AG08395 (cell line): ENCODE measurements at places on chromosomes 1 and 21.

GRCh38 chr1:119742202-119742601, 26.5 kb downstream of the HMGCS2 start:
- DNase-seq: peak; percentile 55

- DNase-seq: peak; percentile 32
These were observed 116.3 kb upstream of the CACYBP start for GRCh38 chr1:174883409-174883808.

- DNase-seq: peak; percentile 37
These were observed 439.3 kb downstream of the USP25 start for GRCh38 chr21:16169102-16169511.

GRCh38 chr1:115365738-115366137, 27.7 kb upstream of the NGF start:
- DNase-seq: no peak

GRCh38 chr1:34763142-34763781, 3.7 kb downstream of the GJB4 start:
- DNase-seq: peak; percentile 47

DNA sequence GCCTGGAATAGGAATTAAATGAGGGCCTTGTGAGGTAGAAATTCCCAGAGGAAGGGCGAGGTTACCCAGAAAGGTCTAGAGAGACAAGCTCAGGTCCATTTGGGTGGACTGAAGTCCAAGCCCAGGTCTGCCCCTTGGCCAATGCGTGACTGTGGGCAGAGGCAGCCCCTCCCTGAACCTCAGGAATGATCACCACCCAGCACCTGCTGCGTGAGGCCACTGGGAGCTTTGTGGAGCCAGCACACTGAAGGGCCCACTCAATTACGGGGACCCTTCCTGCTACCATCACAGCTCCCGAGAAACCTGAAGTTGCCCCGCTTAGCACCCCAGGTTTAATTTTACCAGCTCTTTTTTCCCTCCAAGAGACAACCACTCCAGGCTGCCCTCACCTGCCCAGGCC, 6.5 kb upstream of the MATN1 start:
- no peak for DNase-seq

- DNase-seq: peak; percentile 99
These were observed 22.6 kb downstream of the COL18A1 start for GRCh38 chr21:45427331-45428271.

GRCh38 chr21:43940329-43941050, 71.6 kb upstream of the TRAPPC10 start:
- no peak for DNase-seq

- peak; percentile 95 for DNase-seq
These were observed 71.3 kb upstream of the CNTN2 start for GRCh38 chr1:204971517-204972336.

DNA sequence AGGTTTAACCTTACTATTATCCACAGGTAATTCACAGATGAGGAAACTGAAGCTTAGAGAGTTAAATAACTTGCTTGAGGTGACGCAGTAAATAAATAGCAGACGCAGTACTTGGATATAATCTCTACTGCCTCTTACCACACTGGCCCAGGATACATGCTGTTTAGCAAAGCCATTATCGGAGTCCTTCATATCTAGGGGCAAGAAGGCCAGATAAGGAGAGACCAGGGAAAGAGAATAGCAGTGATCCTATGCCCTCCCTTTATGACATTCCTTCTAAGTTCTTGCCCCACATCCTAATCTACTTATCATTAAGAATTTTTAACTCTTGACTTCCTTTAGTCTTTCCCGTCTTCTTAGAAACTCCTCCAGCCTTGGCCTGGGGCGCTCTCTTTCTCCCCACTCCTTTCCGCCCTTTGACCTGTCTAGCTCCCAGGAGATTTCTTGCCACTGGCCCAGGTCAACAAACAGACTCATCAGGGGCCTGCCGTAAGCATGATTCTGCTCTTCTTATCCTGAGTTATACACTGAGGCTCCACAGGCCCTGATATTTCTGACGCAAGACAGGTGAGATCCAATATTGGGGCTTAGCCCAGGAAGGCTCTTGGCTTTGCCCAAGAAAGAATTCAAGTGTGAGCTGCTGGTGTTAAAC, 11.4 kb upstream of the SLAMF1 start:
- no peak for DNase-seq

- no peak for DNase-seq
These were observed 26.9 kb upstream of the LRRC3 start for GRCh38 chr21:44428281-44428960.

GRCh38 chr21:29233611-29234540, 64.8 kb upstream of the BACH1 start:
- no peak for DNase-seq

DNA sequence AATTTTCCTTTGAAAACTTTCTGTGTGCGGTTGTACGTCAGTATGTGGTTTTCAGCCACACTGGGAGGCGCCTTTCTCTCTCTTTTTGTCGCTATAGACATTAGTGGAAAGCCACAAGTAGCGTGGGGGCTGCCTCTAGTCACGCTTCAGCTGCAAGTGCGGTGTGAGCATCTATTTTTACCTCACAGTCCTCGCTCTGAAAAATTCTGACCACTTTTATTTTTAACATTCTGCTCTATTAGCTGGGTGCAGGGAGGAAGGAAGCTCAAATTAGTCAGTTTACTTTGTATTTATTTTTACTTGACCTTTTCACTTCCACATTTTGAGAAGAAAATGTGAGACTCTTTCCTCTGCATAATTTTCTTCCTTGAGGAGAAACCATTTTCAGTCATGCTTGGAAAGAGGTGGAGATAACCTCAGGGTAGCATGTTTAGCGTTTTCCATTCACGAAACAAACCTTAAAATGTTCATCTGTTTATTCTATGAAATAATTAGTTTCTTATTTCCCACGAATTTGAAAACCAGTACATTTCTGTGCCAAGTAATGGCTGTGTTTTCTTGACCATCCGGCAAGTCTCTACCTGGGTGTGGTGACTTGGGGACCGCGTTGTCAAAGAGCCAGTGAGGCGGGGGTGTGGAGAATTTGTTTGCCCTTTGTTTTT, 35.6 kb downstream of the ADARB1 start:
- no peak for DNase-seq

DNA sequence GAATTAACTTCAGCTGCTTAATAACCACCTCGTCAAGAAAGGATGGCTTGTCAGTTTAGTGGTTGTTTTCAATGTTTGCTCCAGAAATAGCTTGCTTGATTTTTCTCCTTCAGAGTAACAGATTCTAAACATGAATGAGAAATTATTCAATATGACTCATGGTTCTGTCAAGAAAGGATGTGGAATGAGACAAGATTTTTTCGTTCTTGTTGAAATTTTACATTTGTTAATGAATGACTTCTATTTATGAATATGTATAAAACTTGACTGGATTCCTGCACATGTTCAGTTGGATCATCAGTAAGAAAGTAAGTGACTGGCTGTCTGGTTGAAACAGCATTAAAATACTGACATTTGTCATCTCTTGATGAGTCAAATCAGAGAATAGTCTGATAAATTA, 38.3 kb downstream of the IFI44 start:
- DNase-seq: peak; percentile 24

- DNase-seq: no peak
These were observed 367.7 kb upstream of the DPYD start for GRCh38 chr1:98288494-98288893.

- peak; percentile 16 for DNase-seq
These were observed 151.6 kb downstream of the DISC1 start for GRCh38 chr1:231778009-231778719.

- DNase-seq: no peak
These were observed 148.0 kb downstream of the DHRS3 start for GRCh38 chr1:12469990-12470389.

GRCh38 chr21:36914244-36915013, 52.0 kb downstream of the HLCS start:
- no peak for DNase-seq

DNA sequence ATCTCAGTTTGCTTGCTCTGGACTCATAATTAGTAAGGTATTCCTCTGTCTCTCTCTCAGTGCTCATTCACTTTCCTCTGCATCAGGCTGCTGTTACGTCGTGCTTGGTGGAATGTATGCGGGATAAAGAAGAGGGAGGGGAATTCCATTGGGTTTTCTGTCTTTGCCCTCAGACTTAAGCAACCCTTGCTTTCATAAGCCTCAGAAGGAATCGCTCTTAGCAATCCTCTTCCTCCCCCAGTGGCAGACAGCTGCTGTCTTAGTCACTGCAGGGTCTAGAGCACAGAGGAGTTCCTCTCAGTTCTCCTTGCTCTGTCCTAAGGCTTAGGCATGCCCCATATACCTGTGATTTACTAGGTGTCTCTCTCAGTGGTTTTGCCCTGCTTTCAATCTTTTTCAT, 19.1 kb upstream of the NTMT2 start:
- peak; percentile 55 for DNase-seq

GRCh38 chr1:41354956-41355355, 6.3 kb upstream of the FOXO6 start:
- no peak for DNase-seq

GRCh38 chr21:38661197-38661871, 144.4 kb upstream of the ETS2 start:
- DNase-seq: no peak

GRCh38 chr1:103156966-103157365, 48.6 kb upstream of the COL11A1 start:
- no peak for DNase-seq

GRCh38 chr1:109412551-109412950, 13.7 kb downstream of the PSMA5 start:
- DNase-seq: no peak

DNA sequence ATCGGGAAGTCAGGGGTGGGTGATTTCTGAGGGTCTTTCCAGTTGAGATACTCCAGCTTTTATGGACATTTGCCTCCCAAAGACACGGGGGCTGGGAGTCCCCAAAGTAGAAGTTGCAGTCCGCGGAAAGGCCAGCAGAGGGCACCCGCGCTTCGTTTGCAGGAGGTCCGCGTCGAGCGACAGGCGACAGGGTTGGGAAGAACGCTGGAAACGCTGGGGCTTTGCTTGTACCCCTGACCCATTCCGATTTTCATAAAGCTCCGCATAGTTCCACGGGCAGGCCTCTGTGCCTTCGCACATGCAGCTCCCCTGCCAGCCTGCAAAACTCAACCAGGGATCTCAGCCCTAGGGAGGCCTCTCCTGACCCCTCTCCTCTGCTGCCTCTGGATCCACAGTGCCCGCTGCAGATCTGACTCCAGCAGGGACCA, 44.2 kb upstream of the LAPTM5 start:
- DNase-seq: peak; percentile 73

DNA sequence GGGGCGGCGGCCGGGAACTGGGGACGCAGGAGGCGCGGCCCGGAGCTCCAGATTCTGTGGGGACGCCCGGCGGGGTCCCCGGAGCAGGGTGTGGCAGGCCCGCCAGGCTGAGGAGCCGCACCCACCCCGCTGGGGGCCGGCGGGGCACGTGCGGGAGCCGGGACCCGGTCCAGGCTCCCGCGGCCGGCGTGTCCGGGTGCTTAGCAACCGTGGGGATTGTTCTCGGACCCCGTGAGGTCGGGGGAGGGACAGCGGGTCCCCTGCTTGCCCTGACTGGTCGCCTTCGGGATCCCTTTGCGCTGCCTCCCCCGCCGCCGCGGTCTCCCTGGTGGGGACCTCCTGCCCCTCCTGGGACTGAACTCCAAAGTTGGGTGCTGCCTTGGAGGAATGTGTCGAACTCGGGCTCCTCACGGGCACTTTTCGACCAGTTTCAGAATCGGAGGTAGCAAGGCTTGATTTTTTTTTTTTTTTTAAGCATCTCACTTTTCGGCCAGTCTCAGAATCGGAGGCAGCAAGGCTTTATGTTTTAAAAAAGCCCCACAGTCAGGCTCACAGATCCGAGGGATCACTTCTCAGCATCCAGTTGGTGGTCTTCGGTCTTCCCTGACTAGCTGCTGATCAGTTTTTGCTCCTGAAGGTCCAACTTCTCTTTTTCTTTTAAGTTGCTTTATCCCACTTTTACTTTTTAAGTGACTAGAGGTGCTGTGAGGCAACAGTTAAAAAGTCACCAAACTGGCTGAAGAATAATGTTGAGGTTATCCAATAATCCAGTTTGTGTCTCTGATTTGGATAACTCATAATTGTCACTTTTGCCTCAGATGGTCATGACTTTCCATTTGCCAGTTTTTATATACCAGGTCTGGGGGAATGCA, 648 bp downstream of the FAM76A start:
- peak; percentile 58 for DNase-seq

DNA sequence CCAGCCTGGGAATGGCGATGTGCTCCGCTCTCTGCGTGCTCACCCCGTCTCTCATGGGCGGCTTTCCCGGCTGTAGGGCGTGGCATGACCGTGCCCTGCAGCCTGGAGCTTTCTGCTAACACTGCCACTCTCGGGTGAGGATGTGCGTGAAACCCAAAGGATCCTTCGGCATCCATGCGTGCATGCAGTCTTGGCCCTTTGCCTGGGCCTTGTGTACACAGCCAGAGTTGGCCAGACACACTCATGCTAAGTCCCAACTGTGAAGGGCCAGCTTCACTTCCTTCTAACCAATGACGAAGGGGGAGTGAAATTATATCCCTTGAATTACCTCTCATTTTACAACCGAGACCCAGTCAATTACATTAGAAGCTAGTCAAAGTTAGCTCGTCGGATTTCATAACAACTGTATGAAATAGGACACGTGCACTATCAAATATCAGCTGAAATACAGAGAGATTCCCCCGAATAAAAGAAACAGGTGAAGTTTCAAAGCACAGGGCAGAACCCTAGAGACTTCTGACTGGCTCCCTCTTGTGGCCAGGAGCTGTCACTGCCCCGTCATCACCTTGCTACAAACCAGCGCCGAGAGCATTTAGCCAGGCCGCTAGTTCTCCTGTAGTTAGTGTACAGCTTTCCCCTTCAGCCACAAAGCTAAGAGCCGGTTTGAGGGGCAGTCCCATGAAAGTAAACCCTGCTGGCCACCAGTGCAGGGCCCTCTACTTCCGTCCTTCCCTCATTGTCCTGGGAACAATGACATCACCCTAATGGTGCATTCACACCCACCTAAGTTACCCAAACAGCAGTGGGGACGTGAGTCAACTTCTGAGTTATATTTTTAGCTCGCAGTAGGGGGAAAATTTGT, 63.4 kb upstream of the COA6 start:
- peak; percentile 65 for DNase-seq

- DNase-seq: peak; percentile 80
These were observed 5.9 kb upstream of the FNDC5 start for GRCh38 chr1:32876341-32877210.

- no peak for DNase-seq
These were observed 38.7 kb downstream of the DHX9 start for GRCh38 chr1:182877842-182878241.

DNA sequence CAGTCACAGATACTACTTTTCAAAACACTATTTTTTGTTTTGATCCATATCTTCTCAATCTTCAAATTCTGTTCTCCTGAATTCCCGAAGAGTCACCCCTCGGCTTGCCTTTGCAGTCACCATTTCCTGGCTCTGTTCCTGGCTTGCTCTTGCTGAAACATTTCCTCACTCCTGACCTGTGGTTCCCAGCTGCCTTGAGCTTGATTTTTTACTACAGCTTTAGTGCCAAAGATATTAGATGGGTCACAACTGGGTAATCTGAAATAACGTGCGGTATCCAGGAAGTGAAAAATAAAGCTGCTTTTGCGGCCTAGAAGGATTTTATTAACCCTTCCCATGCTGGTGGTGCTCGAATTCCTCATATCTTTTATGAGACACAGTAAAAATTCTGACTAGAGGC, 318.8 kb downstream of the PCP4 start:
- peak; percentile 5 for DNase-seq
